ENCODE measurements at places on chromosomes 4 and X.

GRCh38 chr4:181372014-181372413, 871.2 kb upstream of the TENM3 start:
- DNase-seq, result no peak

- peak; percentile 42 for DNase-seq
Measured at GRCh38 chrX:42714981-42715700, 62.8 kb downstream of the PPP1R2C start.

GRCh38 chr4:42778349-42778748, 114.2 kb upstream of the GRXCR1 start:
- DNase-seq, result no peak

GRCh38 chr4:139685180-139685579, 19.6 kb downstream of the MGST2 start:
- DNase-seq, result no peak

DNA sequence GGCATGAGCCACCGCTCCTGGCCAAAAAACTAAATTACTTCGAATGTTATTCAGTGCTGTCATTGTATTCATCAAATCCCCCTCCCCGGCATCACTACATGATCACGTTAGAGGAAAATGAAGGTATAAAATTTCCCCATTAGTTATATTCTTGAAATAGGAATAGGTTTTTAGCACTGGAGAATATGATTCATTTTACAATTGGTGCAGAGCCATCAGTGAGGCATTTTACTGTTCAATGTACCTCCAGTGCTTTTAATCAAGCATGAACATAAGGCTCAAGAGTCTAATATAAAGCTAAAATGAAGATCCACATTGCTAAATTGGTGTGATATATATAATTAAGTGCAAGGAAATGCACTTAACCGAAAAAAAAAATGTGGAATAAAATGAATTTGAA, 18.3 kb downstream of the KLF3 start:
- DNase-seq, result no peak

DNA sequence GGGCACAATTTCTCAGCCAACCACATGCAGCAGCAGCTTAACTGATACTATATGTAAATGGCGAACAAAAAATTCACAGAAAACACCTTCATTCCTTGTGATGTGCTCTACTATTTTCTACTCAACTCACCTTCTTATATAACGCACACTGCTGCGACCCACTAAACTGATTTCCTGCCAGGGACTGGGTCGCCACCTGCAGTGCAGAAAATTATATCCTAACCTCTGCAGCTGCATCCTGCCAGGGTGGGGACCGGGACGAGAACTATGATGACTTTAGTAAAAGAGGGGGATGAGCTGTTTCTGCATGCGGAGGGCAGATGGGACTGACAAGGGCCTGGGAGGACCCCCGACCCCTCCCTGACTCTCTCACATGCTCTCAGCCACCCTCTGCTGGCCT, 27.4 kb downstream of the ABLIM2 start:
- DNase-seq, result no peak

DNA sequence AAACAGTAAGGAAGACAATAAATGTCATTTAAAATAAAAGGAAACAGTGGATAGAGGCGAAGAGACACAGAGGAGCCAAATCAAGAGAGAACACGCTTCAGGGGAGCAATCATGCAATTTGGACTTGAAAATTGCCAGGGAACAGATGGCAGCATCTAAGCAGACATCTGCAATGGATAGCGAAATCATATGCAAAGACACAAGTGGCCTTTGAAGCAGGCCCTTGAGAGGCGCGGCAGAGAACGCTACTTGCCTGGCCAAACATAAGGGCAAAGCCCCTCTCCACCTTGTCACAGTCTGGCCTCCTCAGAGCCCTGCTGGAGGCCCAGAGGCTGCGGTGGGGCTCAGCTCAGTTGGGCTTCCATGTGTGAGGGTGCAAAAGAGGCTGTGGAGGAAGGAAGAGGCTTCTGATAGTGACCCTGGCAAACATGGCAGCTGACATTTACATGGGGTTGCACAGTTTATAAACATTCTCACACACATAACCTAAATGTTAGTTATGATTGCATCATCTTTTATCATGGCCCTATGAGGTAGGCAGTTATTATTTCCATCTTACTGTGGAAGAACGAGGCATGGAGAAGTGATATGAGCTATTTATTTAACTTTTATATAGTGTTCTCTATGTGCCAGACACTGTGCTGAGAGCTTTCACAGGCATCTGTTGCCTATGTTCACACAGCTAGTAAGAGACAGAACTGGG, 18.3 kb downstream of the ADGRG4 start:
- no peak for DNase-seq

DNA sequence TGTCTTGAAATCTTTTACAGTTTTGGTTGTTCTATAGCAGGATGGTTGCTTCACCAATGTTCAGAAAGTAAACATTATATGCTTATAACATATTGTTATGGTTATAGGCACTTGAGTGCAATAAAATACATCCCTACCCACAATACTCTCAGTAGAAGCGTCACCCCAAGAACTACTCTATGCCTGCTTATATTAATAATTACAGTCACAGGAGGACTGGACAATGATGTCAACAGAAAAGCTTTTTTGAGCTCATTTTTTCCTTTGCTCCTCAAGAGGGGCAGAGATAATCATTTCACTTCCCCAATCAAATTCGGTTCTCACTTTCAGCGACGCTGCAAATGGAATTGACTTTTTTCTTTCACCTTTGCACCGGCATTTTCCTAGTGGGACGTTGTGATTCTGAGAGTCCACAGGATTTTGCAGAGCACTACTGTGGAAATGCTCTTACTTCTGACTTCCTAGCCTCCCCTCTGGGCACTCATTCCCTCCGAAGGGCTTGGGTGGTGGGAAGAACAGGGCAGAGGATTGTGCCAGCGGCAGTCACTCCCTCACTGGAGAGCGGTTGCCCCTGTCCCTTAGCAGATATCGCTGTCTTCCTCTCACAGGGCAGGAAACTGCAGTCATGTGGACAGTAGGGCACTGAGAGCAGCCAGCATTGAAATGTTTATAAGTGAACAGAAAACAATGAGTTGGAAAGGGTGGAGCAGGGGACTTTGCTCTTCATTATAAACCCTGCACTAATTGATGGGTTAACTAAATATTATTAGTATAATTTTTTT, 24.9 kb upstream of the SGMS2 start:
- DNase-seq, result no peak

- DNase-seq, result no peak
Measured at GRCh38 chr4:123412700-123413512, 16.3 kb downstream of the SPRY1 start.

DNA sequence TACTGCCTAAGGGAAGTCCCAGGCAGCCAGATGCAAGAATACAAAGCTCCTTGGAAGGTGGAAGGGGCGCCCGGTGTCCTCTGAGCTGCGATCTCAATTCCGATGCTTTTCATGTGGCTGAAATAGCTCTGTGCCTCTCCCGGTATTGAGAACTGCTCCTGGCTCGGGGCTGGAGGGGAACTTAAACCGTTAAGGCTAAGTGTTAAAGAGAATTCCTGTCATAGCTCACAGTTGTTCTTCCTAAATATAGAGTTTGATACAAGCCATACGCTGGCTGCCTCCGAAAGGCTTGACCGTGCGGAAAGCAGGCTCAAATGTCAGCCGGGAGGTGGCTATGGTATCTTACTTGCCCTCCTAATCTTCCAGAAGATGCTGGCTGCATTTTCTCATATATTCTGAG, at the start of gene SMPX:
Gene SMPX (minus strand): TSS at position 157 of the 400 bp plus-strand sequence. CDS start 3,826 bp downstream, outside the sequence.
- DNase-seq, result no peak

DNA sequence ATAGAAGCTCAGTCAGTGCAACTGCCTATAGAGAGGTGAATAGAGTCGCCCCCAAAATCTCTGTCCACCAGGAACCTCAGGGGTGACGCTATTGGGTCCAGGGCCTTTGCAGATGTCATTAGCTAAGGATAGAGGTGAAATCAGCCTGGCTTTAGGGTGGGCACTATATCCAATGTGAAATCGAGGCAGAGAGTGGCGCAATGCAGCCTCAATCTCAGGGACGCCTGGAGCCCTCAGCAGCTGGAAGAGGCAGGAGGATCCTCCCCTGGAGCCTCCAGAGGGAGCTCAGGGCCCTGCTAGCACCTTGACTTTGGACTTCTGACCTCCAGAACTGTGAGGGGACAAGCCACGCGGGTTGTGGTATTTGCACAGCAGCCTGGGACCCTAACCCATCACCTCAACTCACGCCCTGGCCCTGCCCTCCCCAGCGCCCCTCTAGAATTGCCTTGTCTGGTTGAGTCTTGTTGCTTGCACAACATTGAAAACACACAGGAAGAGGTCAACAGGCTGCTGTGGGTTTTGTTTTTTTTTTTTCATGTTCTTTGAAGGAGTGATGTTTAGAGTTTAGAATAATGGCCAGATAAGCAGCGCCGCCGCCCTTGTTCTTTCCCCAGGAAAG, 89.4 kb upstream of the PSAPL1 start:
- DNase-seq, result no peak

GRCh38 chrX:98654565-98654964, 1755.5 kb downstream of the PCDH19 start:
- DNase-seq, result no peak

GRCh38 chr4:176340871-176341685, 21.3 kb downstream of the SPCS3 start:
- DNase-seq, result no peak

DNA sequence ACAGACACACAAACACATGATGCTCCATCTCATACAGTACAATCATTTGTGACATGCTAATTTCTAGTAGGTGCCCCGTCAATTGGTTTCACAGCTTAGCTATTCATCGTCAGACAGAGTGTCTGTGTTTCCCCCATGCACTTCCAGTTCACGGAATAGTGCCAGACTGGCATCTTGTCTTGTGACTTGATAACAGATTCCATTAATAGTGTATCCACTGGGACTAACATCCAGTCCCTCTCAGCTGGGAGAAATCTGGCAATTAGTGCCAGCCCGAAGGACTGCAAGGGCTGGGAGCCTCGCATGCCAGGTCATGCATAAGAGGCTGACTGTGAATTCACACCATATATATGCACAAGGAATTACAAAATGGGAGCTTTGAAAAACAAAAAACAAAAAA, 20.2 kb upstream of the GATB start:
- no peak for DNase-seq

DNA sequence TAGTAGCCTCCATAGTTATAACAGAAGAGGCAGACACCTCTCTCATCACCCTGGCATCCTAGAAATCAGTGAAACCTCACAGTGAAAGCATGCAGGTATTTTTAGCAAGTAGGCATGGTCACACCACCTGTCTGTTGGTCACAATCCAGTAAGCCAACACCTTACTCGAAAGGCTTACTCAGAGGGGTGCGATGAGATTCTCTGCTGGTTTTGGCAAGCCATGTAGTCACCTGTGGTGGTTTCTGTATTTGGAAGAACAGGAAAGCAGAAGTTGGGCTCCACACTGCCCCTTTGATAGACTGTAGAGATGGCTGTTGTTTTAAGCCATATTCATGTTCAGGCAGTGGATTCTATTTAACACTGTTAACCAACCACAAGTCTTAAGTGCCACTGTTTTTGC, 134.7 kb downstream of the DCLK2 start:
- DNase-seq, result no peak

DNA sequence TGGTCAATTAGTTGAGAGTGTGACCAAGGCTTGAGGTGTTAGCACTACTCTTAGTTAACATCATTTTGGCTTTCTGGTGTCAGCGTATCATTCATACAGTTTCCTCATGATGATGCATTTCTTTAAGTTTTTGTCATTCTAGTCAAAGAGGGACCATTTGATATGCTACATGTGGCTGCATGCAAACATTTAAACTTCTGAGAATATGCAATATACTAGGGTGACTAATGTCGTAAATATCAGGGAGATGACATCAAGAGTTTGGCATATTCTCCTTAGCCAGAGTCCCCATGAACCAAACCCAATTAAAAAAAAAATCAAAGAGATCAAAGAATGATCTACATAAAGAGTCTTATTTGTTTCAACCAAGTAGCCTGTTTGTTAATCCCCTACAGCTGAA, 537.4 kb upstream of the PCDH7 start:
- no peak for DNase-seq

DNA sequence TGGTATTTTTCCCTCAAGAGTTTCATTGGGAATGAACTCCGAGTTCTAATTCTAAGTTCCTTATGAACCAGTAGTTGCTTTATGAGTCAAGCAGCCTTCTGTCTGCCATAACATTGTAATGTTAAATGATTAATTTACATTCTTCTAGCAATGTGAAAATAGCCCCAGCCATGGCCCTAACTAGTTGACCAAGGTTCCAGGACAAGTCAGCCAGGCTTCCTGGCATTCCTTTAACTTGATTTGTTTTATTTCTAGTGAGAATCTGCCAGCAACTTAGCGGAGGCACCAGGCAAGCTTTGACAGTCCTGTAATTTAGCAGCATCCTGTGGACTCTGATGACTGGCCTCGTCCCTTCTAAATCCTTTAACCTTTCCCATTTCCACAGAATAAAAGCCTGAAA, 69.0 kb downstream of the GLRA2 start:
- DNase-seq, result no peak

- DNase-seq, result no peak
Measured at GRCh38 chrX:153365670-153366069, 31.7 kb downstream of the ZNF275 start.
